ENCODE measurements at places on chromosomes 4 and X. TPM values are rescaled to one million over a fixed set of nuclear protein-coding genes. Genes with fewer than 3 reads are reported as not detected.
A peak's percentile ranks its signal among the peaks of the same experiment; 100 is the strongest.

Gene TMEM271
- not detected for total RNA-seq

DNA sequence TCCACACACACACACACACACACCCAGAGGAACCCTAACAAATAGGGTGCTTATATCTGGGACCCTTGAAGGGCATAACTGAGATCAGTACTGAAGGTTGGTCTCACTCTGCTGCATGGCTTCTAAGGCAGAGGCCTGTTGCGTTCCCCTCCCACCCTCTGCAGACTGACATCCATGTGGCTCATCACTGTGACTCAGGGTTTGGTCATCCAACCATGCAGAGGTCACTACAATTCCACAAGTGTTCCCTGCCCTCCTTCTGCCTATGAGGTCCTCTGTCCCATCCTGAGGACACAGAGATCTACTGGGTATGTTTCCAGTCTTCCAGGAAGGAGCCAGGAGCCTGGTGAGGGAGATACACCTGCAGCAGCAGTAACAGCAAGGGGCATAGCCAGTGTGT lies 55.8 kb downstream of the XAGE2 start:
- H3K27me3 ChIP-seq = no peaks in the 10 kb centered on the region
- no peaks in the 10 kb centered on the region for H3K36me3 ChIP-seq
- no peaks in the 10 kb centered on the region for H3K4me1 ChIP-seq
- H3K27ac ChIP-seq = no peak overlapping the region

GRCh38 chr4:137700072-137700471 lies 167.8 kb upstream of the PCDH18 start:
- H3K27me3 ChIP-seq = no peaks in the 10 kb centered on the region
- no peak overlapping the region for H3K27ac ChIP-seq
- H3K4me1 ChIP-seq = no peaks in the 10 kb centered on the region
- DNase-seq = no peak
- no peaks in the 10 kb centered on the region for H3K36me3 ChIP-seq
- H3K4me3 ChIP-seq = no peak overlapping the region

DNA sequence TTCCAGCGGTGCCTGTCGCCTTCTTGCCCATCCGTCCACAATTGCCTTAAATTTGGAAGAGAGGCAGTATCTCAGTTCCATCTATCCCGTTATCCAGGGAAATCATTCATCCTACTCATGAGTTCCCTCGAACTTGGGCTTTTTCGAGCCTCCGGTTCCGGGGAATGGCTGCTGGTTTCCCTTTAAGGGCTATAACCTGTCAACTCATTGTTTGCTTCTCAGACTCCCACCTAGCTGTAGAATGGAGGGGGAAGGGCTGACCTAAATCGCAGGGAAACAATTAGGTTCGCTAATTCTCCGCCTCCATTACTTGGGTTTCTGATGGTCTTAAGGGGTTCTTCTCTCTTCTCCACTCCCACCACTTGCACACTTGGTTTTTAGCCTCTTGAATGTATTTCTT lies 1.2 kb downstream of the UCHL1 start:
- peak overlapping the region; percentile 48 for H3K4me3 ChIP-seq
- DNase-seq = no peak
- peaks cover 46% of the 10 kb centered on the region for H3K27me3 ChIP-seq
- no peaks in the 10 kb centered on the region for H3K4me1 ChIP-seq
- no peaks in the 10 kb centered on the region for H3K36me3 ChIP-seq

All from activated CD4-positive, alpha-beta T cell treated with anti-CD3 and anti-CD28 coated beads, Interleukin-2, amount 10 ng/mL, durations not matched to agents 24 days and 14 days (primary cell).